ENCODE measurements at places on chromosomes 1 and 21. TPM values are rescaled to one million over a fixed set of nuclear protein-coding genes. Genes with fewer than 3 reads are reported as not detected.

The C1orf141 gene
- not detected for total RNA-seq

The PLPPR5 gene
- not detected for total RNA-seq

The PYHIN1 gene
- not detected for total RNA-seq

The CD5L gene
- not detected for total RNA-seq

The LRRC38 gene
- not detected for total RNA-seq

The TEDDM1 gene
- total RNA-seq, result not detected

The CFHR1 gene
- 0.39 TPM for total RNA-seq

The CD1C gene
- not detected for total RNA-seq

The AQP10 gene
- not detected for total RNA-seq

The TRIM67 gene
- total RNA-seq, result 0.28 TPM

The AMY2B gene
- total RNA-seq, result 0.67 TPM

The ELAVL4 gene
- not detected for total RNA-seq

The PAQR6 gene
- total RNA-seq, result 3.8 TPM

The UAP1 gene
- 26.4 TPM for total RNA-seq

The KCNK2 gene
- total RNA-seq, result 0.22 TPM

The C1QA gene
- not detected for total RNA-seq

The ZBTB8B gene
- 0.01 TPM for total RNA-seq

The LYSMD1 gene
- 6.5 TPM for total RNA-seq

The SPATC1L gene
- not detected for total RNA-seq

The RBM11 gene
- not detected for total RNA-seq

The FCGR2B gene
- total RNA-seq, result not detected

The L1TD1 gene
- total RNA-seq, result not detected

The SPRR1A gene
- not detected for total RNA-seq

The ACKR1 gene
- not detected for total RNA-seq
